ENCODE measurements at places on chromosomes 2 and 18.

GRCh38 chr2:174664084-174664759 lies 66.6 kb upstream of the WIPF1 start:
- DNase-seq = no peak

- DNase-seq = no peak
Measured at GRCh38 chr2:102110171-102110570, 32.4 kb upstream of the IL1R1 start.

- DNase-seq = no peak
Measured at GRCh38 chr2:219452361-219453317, 18.0 kb downstream of the SPEG start.

DNA sequence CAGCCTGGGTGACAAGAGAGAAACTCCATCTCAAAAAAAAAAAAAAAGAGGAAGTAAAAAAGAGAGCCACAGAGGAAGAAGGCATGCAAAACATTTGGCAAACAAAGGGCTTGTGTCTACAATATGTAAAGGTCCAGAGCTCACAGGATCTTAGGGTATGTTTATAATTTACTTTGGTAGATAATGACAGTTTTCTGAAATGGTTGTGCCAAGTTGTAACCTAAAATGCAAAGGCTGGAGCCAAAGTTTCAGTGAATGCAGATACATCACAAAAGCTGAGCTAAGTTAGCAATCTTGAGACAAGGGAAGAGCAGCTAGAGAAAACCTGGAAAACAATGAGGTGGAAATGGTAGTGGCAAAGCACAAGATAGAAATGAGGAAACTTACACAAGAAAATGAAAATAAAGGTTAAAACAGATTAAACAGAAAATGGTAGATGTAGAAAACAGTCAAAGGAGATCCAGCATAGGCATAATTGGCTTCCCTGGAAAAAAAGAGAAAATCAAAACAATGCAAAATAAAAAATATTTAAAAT lies 77.5 kb upstream of the HK2 start:
- DNase-seq = no peak

DNA sequence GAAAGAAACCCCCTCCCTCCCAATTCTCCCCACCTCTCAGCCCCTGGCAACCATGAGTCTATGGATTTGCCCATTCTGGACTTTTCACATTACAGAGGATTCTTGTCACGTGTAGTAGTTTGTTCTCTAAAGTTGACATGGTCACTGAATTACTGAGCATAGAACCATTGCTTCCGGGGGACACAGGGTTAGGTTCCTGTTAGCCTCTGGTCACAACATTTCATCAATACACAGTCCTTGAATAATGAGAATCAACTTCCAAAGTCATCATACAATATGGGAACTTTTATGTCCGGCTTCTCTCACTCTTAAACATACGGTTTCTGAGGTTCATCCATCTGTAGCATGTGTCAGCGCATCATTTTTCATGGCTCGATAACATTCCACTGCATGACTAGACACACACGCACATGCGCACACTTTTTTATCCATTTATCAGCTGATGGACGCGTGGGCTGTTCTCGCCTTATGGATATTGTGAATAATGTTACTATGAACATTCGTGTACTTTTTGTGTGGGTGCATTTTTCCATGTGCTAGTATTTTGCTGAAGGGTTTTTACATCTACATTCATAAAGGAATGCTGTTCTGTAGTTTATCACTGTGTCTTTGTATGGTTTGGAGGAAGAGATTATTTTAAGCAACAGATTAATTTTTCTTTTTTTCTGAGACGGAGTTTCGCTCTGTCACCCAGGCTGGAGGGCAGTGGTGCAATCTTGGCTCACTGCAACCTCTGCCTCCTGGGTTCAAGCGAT lies 48.1 kb downstream of the PARD6G start:
- DNase-seq = no peak

DNA sequence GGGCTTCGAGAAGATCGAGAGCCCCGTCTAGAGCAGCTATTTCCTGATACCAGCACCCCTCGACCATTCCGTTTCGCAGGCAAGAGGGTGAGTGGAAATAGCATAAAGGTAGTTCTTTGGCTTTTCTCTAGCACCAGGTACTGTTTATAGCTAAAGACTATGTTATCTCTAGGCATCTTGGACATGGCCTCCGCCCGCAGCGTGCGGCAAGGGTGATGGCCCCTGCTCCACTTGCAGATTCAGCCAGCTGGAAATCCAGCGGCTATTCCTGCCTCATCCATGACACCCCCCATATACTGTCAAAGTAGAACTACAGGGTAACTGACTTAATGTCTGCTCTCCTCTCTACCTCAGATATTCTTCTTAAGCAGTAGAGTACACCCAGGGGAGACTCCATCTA lies 3.3 kb downstream of the AGBL5 start:
- no peak for DNase-seq

All from activated T-cell treated with anti-CD3 and anti-CD28 coated beads for 1 hour (primary cell).